Cardiac septum (tissue), 1 donor: ENCODE measurements at places on chromosomes 4 and X. TPM values are rescaled to one million over a fixed set of nuclear protein-coding genes. Genes with fewer than 3 reads are reported as not detected.

Gene MAP3K15
- total RNA-seq: not detected

DNA sequence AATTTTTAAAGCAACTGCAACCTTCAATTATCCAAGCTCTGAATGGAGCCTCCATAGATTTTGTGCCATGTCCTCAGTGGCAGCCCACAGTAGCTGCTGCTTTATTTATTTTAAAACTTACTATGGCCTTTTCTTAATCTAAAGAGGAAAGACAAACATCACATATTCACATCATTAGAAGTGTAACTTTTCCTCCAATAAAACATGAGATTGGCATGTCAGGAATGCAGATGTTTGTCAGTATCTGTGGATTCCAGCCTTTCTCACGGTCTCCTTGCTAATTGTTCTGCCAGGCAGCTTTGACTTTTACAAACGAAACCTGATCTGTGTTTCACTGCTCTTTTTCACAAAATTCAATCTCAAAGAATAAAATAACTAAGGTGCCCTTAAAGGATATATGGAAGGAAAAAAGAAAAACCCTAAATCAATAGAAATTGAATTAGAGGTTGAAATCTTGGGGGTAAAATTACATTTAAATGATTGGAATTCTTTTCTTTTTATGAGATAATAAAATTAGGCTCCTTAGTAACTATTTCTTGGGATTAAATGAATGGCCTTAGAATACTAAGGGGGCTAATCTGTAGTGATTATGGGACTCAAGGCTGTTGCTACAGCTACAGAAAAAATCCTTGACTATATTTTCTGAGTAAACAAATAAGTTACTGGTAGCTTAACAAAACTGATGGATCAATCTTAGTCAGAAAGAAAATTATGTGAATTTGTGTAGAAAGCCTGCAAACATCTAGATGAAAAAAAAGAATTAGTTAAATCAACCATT lies 151.3 kb downstream of the RTL9 start:
- DNase-seq: no peak

DNA sequence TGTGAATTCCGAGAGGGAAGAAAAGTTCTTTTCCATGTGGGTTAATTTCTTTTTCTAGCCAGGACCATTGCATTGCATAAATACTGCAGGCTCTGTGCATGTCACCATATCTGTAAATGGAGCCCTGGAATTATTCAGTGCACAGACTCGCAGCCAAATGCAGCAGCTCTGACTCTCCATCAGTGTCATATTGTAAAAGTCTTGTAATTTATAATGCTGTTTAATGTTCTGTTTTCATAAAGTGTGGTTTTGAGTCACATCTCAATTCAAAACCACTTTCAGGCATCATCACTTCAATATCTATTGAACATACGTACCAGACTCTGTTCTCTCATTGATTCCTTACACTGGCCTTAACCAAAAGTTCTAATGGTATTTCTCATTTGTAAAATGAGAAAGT lies 193.9 kb upstream of the RPL34 start:
- DNase-seq: no peak

DNA sequence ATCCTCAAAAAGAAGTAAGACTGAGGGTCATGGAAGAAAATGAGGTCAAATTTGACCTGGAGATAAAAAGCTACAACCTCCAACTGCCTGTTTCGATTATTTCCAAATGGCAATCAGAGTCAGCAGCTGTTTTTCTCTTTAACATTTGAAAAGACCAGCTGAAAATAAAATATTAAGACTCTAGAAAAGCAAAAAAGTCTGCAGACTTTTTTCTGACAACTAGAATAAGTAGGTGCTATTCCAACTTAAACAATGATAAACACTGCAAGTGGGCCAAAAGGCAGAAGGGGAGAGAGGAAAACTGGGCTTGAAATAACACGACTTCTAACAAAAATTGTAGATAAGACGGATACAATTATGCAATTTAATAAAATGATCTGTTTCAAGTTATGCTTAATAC lies 110.4 kb downstream of the LRBA start:
- no peak for DNase-seq

DNA sequence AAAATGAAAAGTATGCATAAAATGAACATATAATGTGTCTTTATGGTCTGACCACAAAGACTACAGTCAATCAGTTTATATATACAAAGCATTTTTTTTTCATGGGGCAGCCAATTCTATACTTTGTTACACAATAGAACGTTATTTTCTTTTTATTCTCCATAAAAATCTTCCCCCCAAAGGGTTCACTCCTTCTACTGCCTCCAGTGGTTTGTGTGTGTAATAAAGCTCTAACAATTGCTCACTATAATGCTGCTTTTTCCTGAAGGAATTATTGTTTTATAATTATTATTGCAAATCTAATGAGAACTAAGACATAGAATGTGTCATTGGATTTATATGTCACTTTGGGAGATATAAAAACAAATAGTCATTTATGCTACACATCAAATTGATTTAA lies 664.1 kb upstream of the PABPC4L start:
- no peak for DNase-seq

Gene UGT8
- 0.32 TPM for total RNA-seq

DNA sequence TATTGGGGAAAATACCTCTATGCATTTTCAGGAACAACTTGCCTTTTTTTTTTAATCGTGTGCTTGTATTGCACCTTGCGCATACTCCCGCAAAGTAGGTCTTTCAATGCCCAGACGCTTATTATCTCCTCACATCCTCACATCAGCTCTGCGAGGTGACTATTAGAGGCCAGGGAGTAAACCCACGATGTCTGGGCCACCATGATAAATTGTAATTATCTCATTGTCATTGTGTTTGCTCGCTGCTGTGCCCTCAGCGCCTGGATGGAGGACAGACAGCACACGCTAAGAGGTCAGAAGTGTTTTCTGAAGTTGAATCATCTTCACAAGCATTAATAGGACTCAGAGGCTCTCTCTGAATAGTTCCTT lies 1.0 kb upstream of the RELL1 start:
- no peak for DNase-seq

Gene TRAM1L1
- 0.78 TPM for total RNA-seq

- DNase-seq: no peak
These were observed 1206.5 kb upstream of the PABPC4L start for GRCh38 chr4:135408109-135408508.

Gene SLITRK4
- total RNA-seq: 22.1 TPM

Gene FHDC1
- total RNA-seq: 0.22 TPM
